NAMALWA (cell line): ENCODE measurements at places on chromosomes 5 and 9.

DNA sequence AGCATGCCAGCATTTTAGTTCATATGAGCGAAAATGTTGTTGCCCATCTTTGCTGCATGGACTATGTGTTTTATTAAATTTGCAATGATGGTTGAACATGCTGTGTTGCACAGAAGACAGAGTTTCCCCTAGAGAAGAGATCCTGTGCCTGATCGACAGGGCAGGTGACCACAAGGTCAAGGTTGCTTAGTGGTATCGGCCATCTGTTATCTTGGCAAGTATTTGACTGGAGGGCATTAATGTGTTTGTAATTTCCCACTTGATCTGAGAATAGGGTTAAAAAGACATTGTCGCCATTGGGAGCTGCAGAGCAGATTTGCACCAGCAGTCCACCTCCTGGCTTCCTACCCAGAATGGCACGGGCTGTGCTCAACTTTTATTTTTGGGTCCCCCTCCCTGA, 1523.6 kb upstream of the WWC1 start:
- no peak for DNase-seq

DNA sequence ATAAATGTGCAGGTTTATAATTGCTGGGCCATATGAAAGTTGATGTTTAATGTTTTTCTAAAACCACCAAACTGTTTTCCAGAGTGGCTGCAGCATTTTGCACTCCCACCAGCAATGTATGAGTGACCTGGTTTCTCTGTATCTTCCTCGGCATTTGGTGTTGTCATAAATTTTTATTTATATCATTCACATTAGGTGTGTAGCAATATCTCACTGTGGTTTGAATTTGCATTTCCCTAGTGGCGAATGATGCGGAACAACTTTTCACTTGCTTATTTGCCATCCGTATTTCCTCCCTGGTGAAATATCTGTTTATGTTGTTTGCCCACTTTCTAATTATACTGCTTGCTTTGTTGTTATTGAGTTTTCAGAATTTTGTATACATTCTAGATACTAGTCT, 295.7 kb upstream of the TUT7 start:
- peak; percentile 4 for DNase-seq

DNA sequence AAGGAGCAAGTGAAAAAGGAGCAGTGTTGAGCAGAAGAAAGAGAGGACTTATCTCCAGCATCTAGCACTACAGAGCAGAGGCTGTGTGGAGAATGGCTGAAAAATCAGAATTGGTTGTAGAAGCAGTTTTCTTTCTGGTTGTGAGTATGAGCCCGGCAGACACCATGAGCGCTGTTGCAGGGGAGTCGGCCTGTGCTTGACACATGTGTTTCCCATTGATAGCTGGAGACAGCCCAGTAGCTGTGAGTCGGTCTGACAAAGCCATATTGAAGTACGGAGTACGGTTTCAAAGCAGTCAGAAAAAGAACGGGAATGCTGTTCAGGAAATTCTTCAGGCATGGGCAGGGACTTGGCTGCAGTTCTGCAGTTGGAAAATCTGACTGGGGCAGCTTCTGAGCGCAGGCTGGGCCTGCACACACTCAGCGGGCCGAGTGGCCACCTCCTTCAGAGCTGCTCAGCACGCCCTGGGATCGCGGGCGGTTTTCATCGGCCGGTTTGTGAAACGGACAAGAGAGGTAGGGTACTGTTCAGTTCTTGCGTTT, at the start of gene SGCD:
Gene SGCD (plus strand): TSS at position 447 of the 542 bp plus-strand sequence.
- no peak for DNase-seq

- DNase-seq: no peak
Measured at GRCh38 chr9:115093520-115093919, 24.4 kb downstream of the TNC start.

DNA sequence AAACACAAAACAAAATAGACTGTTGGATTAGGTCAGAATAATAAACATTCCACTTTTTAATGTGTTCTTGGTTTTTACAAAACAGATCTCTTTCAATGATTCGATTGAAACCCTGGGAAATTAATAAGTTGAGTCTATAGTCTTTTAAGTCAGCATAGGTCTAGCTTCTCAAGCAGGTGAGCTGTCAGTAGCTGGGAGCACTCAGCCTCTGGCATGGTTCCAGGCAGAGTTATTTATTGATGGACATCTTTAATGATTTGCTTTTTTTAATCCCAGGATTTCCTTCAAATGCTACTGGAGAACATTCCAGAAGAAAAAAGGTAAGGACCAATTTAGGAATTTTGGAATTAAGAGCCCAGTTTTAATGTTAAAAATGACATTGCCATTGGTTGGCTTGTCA, 241.0 kb downstream of the AOPEP start:
- DNase-seq: no peak

- DNase-seq: no peak
Measured at GRCh38 chr9:72734631-72735030, 213.2 kb downstream of the TMC1 start.

- no peak for DNase-seq
Measured at GRCh38 chr5:160311491-160312133, 752 bp downstream of the CCNJL start.

DNA sequence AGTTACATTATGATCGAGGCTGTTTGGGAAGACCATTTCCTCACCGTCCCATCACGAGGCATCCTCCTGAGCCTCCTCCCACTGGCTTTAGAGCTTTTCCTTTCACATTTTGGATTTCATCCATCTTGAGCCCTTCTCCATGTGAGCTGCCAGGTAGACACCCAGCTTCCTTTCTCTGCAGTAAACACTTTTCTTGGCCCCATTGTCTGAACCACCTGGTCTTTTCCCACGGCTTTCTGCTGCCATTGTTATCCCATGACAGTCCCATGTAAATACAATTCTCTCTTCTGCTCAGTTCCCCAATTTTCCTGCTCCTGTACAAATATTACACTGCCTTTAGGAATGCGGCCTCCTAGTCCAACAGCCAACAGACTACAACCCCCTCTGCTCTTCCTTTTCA, 24.1 kb downstream of the UBE2QL1 start:
- no peak for DNase-seq

DNA sequence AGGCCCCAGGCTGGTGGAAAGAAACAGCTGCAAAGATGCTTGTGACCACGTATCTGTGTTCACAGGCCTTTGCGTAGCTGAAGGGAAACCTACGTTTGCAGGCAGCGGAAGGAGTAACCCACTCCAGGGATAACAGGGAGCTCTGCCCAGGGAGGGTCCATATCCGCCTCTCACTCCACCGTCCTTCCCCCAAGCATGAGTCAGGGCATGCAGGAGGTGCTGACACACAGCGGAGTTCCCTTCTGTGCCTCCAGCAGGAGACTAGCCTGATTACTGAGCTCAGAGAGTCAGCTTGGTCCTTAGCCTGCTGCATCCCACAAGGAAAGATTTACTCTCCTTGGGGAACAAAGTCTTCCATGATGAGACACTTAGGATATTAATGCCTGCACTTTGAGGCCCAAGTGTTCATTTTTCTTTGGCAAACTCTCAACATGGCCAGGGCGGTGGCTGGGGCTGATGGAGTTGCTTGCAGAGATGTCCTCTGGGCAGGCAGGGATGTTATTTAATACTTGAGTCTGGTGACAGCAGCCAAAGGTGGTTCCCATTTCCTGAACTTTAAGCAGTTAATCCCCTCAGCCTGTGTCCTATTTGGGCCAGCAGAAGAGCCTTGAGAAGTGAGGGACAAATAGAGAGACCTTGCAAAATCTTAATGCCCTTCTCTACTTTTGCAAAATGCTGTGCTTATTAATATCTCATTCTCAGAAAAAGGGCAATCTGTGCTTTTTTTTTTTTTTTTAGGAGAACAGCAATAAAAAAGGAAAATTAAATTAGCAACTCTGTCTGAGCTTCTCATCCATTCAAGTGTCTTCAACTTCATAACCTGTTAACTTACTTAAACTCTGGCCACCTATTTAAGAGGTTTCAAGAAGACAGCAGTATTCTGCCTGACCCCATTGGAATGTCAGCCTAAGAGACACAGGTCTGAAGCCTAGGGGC, 222.1 kb downstream of the HSPA4 start:
- no peak for DNase-seq

DNA sequence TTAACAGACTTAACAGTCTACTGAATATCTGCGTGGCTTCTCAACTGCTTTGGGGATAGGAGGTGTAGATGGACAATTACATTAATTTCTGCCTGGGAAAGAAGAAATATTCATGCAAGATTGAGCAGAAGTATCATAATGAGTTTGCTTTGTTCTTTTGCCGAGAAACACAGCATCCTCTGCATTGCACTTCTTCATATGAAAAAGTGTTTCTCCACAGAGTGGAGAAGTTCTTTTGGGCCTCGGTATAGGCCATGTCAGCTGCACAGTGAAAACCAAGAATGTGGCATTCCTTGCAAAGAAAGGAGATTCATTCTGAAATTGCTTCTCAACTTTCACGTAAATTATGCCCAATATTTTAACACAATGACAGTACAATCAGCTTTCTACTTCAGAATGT, 17.6 kb upstream of the SNX2 start:
- DNase-seq: no peak
